T-cell (primary cell): ENCODE measurements at places on chromosomes 13 and 19.

DNA sequence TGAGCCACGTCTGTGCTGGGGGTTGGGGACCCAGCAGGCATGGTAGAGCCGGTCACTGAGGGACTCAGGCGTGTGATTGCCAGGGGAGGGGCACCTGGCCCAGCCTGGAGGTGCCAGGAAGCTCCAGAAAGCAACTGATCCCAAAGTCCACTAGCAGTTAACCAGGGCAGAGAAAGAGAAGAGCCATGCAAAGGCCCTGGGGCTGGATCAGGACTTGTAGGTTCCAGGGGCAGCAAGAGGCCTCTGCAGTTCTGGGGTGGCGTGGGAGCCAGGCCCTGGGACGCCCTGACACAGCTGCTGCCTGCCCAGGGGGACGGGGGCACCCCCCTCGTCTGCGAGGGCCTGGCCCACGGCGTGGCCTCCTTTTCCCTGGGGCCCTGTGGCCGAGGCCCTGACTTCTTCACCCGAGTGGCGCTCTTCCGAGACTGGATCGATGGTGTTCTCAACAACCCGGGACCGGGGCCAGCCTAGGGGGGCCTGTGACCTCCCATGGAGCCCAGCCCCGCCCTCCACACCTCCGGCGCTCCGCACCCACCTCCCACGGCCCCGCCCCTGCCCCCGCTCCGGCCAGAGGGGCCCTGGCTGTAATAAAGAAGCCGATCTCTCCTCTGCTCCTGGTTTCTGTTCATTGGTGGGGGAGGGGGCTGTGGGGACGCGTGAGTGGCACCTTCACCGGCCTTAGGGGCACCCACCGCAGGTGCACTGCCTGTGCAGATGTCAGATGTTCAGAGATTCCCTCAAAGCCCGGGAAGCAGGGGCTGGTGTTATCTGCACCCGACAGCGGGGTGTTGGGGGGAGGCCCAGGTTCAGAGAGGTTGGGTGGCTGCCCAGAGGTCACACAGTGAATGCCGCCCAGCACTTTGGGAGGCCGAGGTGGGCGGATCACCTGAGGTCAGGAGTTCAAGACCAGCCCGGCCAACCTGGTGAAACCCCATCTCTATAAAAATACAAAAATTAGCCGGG is 4.1 kb downstream of the AZU1 start:
- no peak for DNase-seq

GRCh38 chr13:114130837-114131582 is 1.4 kb downstream of the RASA3 start:
- peak; percentile 80 for DNase-seq

DNA sequence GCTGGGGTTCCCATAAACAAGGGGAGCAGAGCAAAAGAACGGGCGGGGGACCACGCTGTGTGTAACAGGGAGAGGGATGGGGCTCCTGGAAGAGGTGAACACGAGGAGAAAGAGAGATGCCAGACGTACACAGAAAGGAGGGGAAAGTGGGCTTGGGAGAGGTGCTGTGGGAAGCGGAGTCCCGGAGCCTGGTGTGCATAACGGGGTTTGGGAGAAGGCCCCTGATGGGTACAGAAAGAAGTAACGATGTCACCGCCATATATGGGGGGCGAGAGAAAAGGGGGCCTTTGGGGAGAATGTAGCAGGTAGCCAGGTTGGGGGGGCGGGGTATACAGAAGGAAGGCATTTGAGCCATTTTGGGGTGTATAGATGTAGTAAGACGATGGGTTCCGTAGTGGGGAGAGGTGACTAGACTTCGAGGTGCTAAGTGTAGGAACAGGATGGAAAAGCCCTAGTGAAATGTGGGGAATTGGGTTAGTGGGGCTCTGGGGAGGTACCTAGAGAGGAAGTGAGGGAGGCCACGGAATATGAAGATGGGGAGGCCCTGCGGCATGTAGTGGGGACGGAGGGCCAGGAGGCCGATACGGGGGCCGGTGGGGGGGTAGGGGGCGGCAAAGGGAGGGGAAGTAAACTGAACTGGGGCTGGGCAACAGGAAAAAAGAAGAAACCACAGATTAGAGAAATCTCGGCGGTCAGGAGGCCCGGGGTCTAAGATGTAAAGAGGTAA is 787 bp downstream of the ZNF580 start:
- no peak for DNase-seq

DNA sequence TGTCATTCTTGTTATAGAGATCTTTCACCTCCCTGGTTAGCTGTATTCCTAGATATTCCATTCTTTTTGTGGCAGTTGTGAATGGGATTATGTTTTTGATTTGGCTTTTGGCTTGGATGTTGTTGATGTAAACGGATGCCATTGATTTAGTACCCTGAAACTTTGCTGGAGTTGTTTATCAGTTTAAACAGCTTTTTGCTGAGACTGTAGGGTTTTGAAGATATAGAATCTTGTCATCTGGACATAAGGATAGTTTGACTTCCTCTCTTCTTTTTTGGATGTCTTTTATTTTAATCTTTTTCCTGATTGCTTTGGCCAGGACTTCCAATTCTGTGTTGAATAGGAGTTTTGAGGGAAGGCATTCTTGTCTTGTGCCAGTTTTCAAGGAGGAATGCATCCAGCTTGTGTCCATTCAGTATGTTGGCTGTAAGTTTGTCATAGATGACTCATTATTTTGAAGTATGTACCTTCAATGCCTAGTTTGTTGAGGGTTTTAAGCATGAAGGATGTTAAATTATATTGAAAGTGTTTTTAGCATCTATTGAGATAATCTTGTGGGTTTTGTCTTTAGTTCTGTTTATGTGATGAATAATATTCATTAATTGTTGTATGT is 16.8 kb downstream of the ZNF431 start:
- no peak for DNase-seq

DNA sequence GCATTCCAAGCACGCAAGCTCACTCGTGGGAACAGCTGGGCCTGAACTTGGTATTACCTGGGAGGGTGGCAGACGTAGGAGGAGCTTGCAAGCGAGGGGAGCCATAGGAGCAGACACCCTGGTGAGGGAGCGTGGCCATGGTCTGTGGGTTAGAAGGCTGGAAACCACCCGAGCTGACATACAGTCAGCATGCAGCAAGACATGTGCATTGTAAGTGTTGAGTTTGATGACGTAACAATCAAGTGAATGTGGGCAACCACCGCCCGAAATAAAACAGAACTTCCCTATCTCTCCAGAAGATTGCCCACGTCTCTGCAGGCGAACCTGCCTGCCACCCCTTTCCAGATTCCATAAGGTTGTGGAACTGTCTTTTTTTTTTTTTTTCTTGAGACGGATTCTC is 26.8 kb downstream of the UBXN6 start:
- peak; percentile 14 for DNase-seq

DNA sequence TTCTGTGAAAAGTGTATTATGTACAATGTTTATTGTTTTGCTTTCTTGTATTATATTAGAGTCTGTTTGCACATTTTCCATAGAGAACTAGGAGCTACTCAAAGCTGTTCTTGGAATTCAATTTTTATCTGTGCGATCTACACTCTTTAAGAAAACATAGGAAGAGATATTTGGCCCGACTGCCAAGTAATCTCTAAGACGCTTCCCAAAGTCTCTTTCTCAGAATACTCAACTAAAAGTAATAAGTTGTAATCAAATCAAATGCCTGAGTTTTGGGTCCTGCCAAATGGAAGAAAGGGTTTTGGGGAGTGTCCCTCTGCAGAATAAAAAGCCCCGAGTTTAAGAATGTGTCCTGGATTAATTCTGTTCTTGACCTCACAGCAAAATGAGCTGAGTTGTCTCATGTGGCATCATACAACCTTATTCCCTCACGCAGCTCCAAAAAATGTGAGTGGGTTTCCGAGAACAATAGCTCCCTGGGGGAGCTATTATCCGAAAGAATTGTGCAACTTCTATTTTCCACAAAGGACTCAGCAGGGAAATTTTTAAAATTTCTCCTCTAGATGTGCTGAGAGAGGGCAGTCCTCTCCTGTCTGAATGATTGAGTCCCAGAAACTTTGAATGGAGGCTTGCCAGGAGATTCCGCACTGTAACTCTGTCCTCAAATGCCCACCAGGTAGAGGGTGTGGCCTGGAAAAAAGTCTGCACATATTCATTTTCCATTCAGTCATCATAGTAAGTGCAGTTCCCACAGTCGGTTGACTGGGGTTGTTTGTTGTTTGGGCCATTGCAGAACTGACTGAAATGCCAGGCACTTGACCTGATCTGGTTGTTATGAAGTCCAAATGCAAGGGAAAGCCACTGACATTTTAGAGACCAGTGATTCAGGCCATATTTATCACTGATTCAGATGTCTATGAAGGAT is 280.0 kb upstream of the SOX21 start:
- no peak for DNase-seq

- DNase-seq = no peak
Observed at GRCh38 chr19:29812080-29812880, 489 bp downstream of the CCNE1 start.

DNA sequence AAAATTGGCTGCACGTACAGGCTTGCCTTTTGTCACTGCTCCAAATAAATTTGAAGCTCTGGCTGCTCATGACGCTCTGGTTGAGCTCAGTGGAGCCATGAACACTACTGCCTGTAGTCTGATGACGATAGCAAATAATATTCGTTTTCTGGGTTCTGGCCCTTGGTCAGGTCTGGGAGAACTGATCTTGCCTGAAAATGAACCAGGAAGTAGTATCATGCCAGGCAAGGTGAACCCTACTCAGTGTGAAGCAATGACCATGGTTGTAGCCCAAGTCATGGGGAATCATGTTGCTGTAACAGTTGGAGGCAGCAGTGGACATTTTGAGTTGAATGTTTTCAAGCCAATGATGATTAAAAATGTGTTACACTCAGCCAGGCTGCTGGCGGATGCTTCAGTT is 16.1 kb upstream of the AKAP11 start:
- DNase-seq = no peak

DNA sequence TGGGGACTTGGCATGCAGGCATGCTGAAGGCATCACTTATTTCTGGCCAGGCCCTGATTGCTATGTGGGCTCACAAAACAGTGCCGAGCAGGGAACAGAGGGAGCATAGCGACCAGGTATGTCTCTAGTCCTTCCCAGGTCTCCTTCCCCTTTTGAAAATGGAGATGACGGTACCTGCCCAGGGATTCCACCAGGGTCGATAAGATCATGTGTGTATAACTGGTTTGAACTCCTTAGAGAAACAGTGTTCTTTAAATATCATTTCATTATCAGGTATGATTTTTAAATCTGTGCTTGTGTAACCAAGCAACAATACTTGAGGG is 280.6 kb downstream of the FOXO1 start:
- no peak for DNase-seq

DNA sequence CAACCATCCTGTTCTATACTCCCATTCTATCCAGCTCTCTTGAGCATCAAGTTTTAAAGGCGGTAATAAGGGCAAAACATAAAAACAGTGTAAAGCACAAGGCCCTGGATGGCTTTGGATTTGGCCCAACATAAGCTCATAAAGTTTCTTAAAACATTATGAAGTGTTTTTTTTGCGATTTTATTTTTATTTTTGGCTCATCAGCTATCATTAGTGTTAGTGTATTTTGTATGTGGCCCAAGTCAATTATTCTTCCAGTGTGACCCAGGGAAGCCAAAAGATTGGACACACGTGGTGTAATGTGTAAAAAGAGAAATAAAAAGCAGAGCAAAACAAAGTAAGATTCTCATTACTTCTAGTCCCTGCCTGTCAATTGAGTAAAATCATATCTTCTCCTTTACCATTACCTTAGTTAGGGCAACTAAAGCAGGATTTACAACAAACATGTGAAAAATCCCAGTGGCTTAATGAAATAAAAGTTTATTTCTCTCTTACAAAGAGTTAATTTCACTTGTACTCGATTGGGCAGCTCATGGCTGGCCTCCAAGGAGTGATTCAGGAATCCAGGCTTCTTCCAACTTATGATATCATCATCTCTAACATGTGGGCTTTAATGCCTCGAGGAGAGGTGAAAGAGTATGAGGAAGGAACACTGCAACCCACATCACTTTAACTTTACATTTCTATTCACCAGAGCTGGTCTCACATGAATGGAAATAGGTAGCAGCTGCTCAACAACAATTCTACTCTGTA is 725.2 kb upstream of the SLITRK1 start:
- no peak for DNase-seq

GRCh38 chr19:2115911-2116426 is 19.3 kb downstream of the IZUMO4 start:
- DNase-seq = no peak

- no peak for DNase-seq
Observed at GRCh38 chr13:71886880-71887279, 19.9 kb upstream of the DACH1 start.

DNA sequence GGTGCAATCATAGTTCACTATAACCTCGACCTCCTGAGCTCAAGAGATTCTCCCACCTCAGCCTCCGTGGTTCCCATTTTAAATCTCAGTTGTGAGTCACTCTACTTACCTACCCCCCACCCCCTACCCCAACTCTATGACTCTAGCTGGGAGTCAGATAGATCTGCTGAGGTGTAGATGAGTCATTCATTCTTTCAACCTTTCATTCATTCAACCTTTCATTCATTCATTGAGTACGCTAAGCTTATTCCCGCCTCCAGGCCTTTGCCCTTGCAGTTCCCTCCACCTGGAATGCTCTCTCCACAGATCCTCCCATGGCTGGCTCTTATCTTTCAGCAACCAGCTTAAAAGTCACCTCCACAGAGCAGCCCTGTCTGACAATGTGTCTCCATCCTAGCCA is 1.1 kb upstream of the MAST1 start:
- DNase-seq = no peak

GRCh38 chr19:46069806-46070341 is 29.1 kb upstream of the IGFL4 start:
- no peak for DNase-seq

GRCh38 chr13:33110713-33111413 is 94.6 kb downstream of the KL start:
- DNase-seq = no peak

DNA sequence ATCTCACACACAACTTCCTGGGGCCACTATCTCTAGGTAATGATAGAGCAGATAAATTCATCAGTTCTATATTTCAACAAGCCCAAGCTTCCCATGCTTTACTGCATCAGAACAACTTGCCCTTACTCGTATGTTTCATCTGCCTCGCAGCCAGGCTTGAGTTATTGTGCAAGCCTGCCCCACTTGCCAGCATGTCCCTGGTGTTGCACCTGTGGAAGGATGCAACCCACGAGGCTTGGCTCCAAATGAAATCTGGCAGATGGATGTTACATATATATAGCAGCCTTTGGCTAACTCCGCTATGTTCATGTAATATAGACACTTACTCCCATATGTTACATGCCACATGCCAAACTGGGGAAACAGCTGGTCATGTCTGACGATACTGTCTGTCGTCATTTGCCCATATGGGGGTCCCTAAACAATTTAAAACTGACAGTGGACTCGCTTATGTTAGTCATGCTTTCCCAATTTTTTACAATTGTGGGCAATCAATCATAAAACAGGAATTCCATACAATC is 6.2 kb downstream of the ERVK3-1 start:
- no peak for DNase-seq

DNA sequence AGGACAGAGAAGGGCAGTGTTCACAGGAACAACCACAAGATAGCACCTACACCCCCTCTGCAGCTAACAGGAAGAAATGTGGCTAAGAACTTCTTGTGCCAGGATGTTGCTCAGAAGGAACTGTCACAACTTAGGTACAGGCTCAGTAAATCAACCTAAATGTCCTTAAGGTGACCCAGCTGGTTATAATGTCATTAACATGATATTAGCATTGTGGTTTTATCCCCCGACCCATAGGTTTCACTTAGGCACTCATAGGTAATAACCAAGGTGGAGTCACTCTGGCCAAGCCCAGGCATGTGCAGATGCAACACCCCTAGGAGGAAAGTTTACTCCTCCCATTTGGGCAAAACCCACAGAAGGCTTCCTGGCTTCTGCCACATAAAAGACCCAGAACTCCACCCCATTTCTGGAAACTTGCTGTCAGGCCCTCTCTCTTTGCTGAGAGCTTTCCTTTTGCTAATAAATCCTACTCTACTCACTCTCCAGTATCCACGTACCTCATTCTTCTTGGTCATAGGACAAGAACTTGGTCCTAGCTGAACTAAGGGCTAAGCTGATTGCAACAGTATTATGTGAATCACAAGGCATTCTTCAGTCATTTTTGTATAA is 951.3 kb downstream of the SLITRK5 start:
- DNase-seq = no peak
